Activated T-cell treated with anti-CD3 and anti-CD28 coated beads for 4 hours (primary cell): ENCODE measurements at places on chromosomes 3 and 15.

GRCh38 chr3:13013151-13013561 is 60.1 kb downstream of the IQSEC1 start:
- DNase-seq, result no peak

DNA sequence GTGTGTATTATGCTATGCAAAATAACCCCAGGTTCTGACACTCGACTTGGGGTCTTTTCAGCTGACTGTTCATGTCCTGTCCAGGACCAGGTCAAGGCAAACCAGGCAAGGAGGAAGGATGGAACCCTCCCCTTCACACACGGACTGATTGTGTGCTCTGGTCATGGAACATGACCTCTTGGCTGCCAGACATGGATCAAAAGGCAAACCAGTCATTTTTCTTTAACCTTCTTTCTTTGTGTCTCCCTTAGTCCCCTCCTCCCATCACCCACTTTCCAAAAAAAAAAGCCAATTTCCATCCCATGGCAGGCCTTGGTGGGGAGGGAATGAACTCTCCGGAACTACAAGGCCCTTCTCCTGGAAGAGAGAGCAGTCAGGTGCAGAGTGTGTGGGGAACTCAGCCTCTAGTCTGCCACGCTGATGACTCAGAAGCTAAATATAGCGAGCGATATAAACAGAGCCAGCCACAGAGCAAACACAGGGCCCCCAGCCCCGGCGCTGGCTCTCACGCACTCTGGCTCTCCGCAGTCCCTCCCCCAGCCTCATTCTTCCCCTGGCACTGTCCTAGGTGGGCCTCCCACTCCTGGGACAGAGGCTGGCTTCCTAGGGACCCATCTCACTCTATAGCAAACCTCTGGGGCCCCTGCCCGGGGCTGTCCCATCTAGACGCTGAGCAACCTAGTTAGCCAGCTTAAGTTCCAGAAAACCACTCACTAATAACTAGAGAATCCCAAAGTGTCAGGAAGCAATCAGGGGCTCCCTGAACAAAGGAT is 10.0 kb downstream of the BMF start:
- DNase-seq, result peak; percentile 46

- no peak for DNase-seq
Measured at GRCh38 chr15:34442891-34443290, 5.3 kb upstream of the GOLGA8A start.

GRCh38 chr3:56302417-56302816 is 165.8 kb downstream of the ERC2 start:
- DNase-seq, result no peak

- DNase-seq, result no peak
Measured at GRCh38 chr3:181363231-181363630, 348.5 kb upstream of the SOX2 start.

GRCh38 chr3:188631291-188632010 is 477.5 kb downstream of the LPP start:
- no peak for DNase-seq

DNA sequence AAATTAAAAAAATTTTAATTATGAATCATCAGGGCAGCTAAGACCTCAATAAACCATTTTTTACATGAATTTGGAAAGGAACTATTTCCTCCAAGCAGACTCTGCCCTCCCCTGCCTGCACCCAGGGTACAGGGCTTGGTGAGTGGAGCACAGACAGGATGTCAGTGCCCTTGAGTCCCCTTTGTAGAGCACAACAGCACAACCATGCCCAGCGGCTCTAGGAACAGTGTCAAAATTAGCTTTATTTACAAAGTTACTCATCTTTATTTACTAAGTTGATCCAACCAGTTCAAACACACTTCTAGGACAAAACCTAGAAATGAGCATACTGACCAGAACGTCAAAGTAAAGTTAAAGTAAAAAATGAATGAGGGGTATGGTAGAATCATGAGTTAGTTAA is 90.6 kb upstream of the TSC22D2 start:
- no peak for DNase-seq

- no peak for DNase-seq
Measured at GRCh38 chr3:134937256-134938028, 142.4 kb downstream of the EPHB1 start.

- DNase-seq, result no peak
Measured at GRCh38 chr3:146115619-146116018, 45.4 kb downstream of the PLOD2 start.

DNA sequence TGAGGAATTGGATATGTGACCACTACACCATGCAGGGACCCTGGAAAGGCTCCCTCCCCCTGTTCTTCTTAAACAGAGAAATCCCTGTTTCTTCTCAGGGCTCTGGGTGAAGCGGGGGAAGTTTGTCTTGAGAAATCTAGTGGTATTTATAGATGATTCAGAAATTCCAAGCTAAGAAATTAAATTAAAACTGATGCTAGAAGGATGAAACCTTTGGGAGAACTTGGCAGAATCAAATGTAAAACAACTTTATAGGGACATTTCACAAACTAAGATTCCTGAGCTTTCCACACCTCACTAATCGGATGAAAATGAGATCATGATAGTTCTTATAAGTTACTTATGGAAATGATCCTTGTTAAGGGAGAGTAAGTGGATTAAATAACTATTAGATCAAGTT is 54.2 kb downstream of the FBXL2 start:
- no peak for DNase-seq

- DNase-seq, result no peak
Measured at GRCh38 chr3:29099775-29100174, 181.1 kb upstream of the RBMS3 start.

GRCh38 chr3:45730409-45731154 is 41.4 kb downstream of the SACM1L start:
- no peak for DNase-seq

- DNase-seq, result no peak
Measured at GRCh38 chr15:27757052-27757451, 342.1 kb downstream of the OCA2 start.

DNA sequence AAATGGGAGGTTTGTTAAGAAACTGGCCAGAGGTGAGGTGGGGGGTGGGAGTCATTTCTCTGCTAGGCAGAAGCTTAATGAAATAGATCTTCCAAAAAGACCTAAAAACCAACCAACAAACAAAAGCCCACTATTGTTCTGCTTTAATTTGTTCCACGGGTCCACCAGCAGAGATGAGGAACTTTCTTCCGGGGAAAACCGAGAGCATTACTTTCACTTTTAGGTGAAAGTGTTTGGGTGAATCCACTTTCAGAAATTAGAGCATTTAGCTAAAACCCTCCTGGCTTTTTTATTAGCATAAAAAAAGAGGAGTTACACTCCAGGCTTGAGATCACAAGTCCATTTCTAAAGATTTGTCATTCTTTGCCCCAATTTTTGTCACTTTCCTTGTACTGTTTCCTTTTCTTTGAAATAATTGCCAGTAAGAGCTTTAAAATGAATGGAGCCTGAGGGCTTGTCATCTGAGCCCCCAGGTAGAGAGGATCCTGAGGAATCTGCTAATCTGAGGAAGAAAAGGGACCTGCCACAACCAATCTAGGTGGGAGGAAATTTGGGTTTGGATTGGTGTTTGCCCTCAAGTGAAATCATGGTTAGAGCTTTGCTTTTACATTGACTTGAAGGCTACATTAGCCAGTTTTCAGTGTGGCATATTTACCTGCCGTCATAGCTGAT is 667.6 kb downstream of the NAALADL2 start:
- DNase-seq, result no peak

DNA sequence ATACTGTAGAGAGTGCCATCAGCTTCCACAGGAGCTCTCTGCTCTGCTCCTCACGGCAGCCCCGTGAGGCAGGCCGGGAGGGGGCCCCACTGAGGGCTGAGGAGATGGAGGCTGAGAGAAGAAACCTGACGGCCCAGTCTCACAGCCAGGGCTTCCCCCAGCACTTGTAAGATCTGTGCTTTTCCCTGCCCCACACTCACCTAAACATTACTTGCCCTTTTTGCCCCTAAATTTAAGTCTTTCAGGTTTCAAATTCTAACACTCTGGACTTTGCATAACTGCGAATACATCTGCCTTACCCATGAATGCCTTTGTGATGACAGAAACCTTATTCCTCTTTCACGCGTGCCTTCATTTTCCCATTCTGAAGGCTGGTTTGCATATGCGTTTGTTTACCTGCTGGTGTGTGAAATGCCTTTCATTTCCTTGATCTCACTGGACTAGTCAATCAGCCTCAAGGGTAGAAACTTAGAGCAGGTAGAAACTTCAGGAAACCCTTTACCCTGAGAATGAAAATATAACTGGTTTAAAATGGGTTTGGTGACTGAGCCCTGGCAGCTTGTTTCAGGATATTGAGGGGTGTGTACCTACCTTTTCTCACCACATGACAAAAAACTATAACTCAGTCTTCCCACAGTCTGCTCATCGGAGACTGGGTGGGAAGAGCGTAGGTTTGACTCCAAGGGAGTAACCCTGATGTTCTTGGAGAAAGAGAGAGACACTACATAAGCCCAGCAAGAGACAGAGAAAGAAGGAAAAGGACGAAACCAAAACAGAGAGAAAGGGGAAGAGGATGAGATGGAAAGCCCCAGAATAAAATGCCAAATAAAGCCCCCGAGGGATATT is 20.1 kb downstream of the SLC12A8 start:
- no peak for DNase-seq
